ENCODE measurements at places on chromosomes 1 and 21.

DNA sequence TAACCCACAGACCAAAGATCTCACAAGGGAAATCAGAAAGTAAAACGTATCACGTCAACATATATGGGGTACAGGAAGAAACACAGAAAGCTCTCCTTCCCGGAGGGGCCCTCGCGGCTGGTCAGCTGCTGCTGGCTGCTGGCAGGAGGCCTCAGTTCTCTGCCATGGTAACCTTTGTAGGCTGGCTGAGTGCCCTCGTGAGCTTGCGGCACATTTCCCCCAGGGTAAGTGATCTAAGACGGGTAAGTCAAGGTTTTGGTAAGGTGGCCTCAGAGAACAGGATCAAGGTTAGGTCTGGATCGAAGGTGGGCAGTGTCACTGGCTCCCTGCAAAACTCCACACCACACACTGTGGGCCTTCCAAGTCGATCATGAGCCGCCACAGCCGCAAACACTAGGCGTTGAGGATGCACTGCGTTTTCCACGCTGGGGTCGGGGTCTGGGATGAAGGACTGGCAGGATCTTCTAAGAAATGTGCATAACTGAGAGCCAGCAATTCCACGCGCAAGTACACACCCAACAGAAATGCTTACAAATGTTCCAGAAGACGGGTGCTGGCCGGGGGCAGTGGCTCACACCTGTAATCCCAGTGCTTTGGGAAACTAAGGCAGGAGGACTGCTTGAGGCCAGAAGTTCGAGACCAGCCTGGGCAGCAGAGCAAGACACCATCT, 33.9 kb downstream of the WDR4 start:
- no peak for DNase-seq

DNA sequence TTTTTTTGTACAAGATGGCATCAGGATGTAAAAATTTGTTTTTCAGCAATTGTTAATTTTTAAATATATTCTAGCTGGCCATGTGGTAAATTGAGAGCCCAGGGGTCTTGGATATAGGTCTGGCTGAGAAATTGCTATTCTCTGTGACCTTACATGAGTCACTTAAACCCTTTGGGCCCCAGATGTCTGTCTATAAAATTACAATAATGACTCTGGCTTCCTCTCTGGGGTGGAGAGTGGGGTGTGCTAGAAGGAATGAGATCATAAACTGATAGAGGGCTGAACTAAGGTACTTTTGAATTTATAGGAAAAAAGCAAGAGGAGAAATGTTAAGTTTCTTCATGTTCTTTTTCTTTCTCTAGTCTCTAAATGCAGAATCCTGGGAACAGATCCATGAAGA, 12.4 kb upstream of the TCHH start:
- DNase-seq = no peak

DNA sequence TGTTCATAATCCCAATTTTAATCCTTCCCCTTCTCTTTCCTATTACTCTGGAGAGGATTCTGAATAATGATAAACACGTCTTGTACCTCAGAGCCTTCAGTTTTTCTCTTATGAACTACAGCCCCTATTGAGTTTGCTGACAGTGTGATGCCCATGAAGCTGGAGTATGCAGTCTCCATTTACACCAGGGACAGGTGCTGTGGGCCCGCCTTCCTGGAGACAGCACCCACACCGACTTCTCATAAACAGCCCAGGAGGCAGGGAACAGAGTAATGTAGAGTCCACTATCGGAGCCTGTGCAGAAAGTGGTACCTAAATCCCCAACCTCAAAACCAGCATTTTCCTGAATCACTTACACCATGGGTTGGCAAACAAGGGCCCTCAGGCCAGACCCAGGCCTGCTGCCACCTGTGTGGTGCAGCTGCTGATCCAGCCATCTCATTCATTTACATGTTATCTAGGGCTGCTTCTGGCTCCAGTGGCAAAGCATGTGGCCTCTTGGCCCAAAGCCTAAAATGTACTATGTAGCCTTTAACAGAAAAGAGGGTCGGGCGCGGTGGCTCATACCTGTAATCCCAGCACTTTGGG, 95.1 kb upstream of the KRTAP19-8 start:
- no peak for DNase-seq

DNA sequence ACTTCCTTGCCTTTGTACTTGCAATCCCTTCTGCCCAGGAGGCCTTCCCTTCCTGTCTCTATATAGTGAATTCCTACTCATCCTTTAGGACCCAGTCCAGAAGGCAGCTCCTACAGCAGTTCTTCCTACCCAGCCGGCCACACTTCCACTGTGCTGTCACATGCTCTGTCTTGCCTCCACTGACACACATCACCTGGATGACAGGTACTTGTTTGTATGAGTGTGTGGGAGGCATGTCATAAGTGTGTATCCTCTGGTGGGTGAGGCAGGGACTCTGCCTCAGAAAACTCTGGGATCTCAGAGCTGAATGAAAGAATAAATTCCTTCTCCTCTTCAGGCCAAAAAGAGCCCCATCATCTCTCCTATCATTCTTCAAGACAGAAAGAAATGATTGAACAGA, 5.1 kb upstream of the OSCP1 start:
- no peak for DNase-seq

- no peak for DNase-seq
Observed at GRCh38 chr1:65269612-65270011, 39.7 kb upstream of the DNAJC6 start.

- no peak for DNase-seq
Observed at GRCh38 chr1:71339238-71339637, 258.4 kb upstream of the ZRANB2 start.

- DNase-seq = no peak
Observed at GRCh38 chr21:32544697-32545096, 40.6 kb downstream of the TCP10L start.

DNA sequence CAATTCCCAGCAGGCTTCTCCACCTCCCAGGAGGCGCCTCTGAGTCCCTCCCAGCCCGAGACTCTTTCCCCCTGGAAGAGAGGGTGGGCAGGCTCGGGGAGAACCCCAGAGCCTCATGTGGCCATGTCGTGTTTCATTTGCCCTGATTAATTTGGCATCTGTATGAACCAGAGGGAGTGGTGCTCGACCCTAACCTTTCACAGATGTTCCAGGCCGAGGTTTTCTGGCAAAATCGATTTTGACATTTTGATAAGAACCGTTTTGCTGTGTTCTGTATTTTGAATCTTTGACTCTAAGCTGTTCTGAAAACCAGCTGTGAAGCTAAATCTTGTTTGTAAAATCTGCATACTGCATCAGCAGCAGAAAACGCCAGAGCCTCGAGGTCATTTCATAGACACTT, 367.4 kb downstream of the CAMTA1 start:
- DNase-seq = no peak

DNA sequence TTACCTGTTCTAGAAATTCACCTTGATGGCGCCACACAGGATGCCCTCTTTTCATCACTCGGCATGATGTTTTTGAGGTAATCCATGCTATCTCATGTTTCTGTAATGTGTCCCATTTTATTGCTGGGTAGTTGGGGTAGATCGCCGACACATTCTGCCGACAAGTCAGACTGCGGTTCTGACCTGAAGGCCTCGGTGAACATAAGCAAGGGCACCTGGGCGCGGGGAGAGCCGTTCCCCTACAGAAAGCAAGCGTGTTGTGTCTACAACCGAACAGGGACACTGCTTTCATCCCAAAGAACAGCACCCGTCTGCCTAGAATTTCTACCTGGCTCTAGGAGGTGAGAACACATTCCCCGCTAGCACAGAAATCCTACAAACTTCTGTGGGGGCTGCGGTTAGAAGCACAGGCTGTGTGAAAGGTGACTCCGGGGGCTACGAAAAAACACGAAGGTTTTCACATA, 149.2 kb downstream of the PPIAL4G start:
- no peak for DNase-seq

DNA sequence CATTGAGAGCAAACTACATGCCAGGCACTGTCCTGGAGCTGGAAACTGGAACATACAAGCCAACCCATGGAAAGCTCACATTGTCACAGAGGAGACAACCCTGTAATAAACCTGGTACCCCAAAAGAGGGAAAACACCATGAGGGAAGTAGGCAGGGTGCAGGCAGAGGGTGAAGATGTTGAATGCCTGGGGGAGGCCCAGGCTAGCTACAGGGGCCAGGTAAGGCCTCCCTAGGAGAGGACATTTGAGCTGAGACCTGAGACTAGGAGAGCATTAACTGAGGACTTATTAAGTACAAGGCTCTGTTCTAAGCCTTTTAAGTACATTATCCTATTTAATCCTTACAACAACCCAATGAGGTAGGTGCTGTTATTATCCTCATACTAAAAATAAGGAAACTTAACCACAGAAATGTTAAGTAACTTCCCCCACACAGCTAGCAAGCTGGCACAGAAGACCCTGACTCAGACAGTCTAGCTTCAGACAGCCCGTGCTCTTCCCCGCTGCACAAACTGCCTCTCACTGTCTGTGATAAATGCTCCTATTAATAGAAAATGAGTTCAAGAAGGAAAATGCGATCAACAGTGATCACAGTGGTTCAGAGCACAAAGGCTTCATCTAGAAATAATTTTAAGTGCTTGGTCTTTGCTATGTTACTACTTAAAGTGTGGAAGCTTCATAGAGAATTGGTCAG, 41.8 kb downstream of the ZNF281 start:
- DNase-seq = no peak

DNA sequence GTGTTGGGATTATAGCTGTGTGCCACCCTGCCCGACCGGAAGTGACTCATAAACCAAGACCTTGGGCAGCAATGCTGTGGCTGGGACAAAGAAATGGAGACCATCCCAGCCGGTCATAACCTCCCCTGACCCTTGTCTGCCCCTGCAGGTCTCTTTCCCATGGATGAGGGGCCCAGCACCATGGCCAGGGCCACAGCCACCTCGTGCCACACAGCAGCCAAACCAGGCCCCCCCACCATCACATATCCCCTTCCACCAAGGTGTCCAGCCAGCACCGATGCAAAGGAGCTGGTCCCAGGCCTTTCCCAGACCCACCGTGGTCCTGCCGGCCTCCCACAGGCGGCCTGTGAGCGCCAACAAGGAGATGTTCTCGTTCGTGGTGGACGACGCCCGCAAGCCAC, 42.2 kb downstream of the FHAD1 start:
- DNase-seq = no peak

DNA sequence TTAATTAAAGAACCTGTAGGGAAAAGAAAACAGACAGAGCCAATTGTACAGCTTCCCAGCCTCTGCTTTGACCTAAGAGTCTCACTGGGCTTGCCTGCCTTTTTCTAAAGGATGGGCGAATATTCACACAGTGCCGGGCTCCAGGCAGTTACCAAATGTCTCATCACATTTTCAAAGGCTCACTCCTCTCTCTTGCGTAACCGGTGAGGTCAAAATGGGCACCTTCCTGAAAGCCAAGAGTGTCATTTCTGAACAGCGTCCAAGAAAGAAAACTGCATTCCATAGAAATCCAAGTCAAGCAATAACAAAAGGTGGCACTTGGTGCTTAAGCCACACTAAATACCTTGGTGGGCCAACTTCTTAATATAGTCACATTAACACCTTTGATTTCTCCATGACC, 710 bp upstream of the PALMD start:
- DNase-seq = no peak

GRCh38 chr1:96872757-96873156, 151.2 kb downstream of the PTBP2 start:
- DNase-seq = no peak

- no peak for DNase-seq
Observed at GRCh38 chr1:180026556-180026955, 71.9 kb downstream of the CEP350 start.

- no peak for DNase-seq
Observed at GRCh38 chr1:7116001-7116400, 330.7 kb downstream of the CAMTA1 start.

DNA sequence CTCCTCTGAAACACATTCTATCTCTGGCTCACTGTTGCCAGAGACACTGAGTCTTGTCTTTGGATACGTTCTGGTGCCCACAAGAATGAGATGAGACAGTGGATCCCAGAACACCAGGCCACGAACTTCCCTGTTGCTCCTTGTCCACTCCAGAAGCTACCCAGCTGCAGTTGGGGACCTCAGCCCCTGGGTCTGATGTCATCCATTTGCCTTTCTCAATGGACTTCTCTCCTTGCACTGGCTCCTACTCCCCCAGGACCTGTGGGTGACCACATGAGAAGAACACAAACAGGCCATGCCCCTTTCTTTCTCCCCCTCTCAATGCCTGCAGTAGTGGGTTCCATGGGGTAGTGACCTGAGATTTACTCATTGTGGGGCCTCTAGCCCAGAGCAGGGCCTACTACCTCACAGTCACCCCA, 5.9 kb downstream of the NBPF1 start:
- DNase-seq = no peak

DNA sequence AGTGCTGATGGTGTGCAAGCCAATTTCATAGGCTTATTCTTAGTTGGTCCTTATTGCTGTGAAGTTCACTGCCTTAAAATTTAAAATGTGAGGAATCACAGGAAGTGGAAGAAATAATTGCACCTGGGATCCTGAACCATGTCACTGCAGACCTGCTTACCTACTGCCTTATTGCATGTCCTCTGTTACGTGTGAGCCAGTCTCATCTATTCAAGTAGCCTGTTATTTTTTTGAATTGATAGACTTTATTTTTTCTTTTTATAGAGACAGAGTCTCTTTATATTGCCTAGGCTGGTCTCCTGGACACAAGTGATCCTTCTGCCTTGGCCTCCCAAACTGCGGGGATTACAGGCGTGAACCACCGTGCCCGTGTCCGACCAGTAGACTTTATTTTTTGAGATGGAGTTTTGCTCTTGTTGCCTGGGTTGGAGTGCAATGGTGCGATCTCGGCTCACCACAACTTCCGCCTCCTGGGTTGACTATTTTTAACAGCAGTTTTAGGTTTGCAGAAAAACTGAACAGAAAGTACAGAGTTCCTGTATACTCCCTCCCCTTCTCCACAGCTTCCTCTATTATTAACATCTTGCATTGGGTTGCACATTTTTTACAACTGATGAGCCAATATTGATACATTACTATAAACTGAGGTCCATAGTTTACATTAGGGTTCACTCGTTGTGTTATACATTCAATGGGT, 14.0 kb upstream of the DISC1 start:
- no peak for DNase-seq

- DNase-seq = no peak
Observed at GRCh38 chr1:226371027-226371694, 36.7 kb downstream of the PARP1 start.

- no peak for DNase-seq
Observed at GRCh38 chr1:80982831-80983230, 817.9 kb upstream of the ADGRL2 start.

DNA sequence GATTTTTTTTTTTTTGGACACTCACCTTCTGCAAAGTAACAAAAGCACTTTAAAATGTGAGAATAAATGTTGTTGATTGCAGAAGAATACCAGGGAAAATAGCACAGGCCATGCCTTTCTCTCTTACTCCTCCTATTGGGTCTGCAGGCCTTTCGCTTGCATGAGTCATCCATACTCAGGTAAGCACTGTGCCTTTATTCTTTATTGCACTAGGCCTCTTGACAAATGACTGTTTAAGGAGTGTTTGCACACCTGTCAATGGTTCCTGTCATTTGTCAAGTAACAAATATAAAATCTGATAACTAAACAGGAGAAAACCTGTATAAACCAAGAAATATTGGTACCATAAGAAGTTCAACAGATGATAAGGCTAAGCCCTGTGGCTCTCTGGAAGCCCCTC, 106.5 kb downstream of the RGS7 start:
- DNase-seq = no peak

GRCh38 chr1:234139966-234140365, 233.3 kb upstream of the COA6 start:
- no peak for DNase-seq

- DNase-seq = no peak
Observed at GRCh38 chr1:182770232-182770631, 19.3 kb upstream of the NPL start.

- DNase-seq = no peak
Observed at GRCh38 chr1:77925956-77926355, 37.5 kb downstream of the NEXN start.

All from stimulated activated CD4-positive, alpha-beta T cell treated with anti-CD3 and anti-CD28 coated beads, Interleukin-12 subunit alpha, Interleukin-12 subunit beta, amount 100 ng/mL, for 48 hours (primary cell).